Activated CD8-positive, alpha-beta memory T cell treated with anti-CD3 and anti-CD28 coated beads for 1 hour (primary cell): ENCODE measurements at places on chromosomes 3 and 15.
A peak's percentile ranks its signal among the peaks of the same experiment; 100 is the strongest.

DNA sequence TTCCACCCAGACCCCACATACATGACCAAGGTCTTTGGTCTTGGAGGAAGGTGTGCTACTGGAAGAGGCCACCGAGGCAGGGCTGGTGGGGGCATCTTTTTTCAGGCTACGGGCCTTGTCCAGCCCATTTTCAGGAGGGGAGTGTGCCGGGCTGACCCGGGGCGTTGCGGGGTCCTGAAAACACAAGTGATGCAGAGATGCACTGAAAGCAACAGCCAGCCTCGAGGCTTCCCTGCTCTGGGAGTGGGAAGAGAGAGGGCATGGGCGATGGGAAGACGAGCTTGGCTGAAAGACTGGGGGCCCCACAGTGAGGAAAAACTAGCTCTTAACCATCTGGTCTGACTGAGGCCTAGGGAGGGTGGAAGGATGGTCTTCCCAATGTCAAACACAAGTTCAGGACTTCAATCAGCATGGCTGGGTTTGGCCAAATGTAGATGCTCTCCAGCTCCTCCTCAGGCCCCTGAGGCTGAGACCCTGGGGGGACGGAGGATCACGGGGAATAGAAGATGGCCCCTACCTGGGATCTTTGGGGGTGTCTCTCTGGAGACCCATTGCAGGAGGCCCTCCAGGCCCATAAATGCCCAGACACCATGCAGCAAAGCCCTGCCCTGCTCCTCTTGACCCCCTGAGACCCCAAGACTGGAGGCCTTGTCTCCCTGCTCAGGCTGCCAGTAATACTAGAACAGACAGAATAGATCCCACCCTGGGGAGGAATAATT, 38.9 kb downstream of the TLE3 start:
- no peak for DNase-seq

GRCh38 chr15:98955331-98955730, 52.3 kb downstream of the PGPEP1L start:
- no peak for DNase-seq

- no peak for DNase-seq
Measured at GRCh38 chr3:189593581-189593980, 37.6 kb upstream of the TP63 start.

GRCh38 chr15:57283774-57284503, 92.4 kb upstream of the CGNL1 start:
- DNase-seq: no peak

GRCh38 chr3:110956081-110956480, 115.5 kb upstream of the NECTIN3 start:
- no peak for DNase-seq

DNA sequence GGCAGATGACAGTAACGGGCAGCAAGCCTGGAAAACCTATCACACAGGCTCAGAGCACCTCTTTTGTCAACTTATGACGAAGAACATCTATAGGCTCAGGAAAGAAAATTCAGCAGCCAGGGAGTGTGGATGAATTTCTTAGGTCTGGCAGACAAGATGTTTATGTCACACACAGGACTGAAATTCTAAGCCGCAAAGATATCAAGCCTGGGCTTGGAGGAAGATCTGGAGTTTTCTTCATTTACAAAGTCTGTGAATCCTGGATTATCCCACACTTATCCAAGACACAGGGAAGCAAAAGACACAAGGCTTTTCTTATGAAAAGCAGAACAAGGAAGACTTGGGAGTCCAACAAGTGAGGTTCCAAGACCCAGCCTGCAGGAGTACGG, 23.4 kb upstream of the CHCHD6 start:
- no peak for DNase-seq

DNA sequence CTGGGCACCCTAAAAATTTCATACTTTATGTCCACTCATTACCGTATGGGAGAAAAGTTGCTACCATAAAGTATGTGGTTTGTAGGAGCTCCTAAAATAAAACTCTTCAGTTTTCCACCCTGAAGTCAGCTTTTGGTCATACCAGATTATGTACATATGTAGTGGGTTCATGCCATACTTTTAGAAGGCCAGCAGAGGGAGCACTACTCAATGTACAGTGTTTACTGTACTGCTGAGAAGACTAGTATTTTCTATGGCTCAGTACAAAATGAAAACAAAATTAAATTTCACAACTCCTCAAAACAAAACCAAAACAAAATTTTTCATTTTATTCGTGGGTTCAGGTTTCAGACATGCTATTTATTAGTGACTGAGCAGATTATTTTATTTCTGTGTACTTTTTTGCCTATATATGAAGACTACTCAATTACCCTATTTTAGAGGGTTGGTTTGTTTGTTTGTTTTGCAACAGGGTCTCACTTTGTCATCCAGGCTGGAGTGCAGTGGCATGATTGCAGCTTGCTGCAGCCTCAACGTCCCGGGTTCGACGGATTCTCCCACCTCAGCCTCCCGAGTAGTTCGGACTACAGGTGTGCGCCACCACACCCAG, 24.3 kb downstream of the NXPE3 start:
- peak; percentile 21 for DNase-seq

GRCh38 chr15:62601777-62602545, 436.9 kb upstream of the C2CD4B start:
- no peak for DNase-seq

DNA sequence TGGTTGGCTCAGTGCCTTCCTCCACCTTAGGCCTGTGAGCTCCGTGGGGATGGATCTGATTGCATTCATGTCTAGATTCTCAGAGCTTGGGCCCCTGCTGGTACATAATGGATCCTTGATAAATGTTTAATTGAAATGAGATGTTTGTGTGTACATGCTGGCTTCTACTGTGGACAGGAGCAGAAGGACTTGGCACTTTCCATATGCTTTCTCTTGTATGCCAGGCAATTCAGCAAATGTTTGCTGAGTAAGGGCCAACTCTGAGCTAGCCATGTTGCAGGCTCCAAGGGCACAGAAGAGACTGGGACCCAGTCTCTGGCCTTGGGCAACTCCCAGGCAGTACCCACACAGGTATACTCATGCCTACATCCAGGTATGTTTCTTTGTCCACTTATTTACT, 67.0 kb downstream of the RAB11A start:
- DNase-seq: no peak

DNA sequence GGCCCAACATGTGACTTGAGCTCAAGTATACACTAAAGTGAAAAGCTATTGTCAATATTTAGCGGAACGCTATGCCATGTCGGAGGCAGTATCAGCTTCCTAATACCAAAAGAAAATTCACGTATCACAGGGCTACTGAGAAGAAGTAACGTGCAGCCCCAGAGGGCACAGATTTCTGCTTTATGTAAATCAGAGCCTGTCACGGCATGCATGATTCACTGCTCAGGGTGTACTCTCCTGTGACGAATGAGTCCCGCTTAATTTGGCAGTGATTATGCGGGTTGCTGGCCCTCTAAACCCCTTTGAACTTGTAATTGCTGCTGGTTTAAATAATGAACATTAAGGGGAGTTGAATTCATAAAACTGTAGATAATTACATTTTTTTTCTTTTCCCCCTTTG, 85.3 kb downstream of the MEIS2 start:
- no peak for DNase-seq

- DNase-seq: no peak
Measured at GRCh38 chr3:159898147-159898546, 90.5 kb upstream of the IL12A start.

- no peak for DNase-seq
Measured at GRCh38 chr3:43000387-43000786, 21.3 kb downstream of the GASK1A start.

- no peak for DNase-seq
Measured at GRCh38 chr15:76799760-76800159, 105.4 kb downstream of the SCAPER start.

DNA sequence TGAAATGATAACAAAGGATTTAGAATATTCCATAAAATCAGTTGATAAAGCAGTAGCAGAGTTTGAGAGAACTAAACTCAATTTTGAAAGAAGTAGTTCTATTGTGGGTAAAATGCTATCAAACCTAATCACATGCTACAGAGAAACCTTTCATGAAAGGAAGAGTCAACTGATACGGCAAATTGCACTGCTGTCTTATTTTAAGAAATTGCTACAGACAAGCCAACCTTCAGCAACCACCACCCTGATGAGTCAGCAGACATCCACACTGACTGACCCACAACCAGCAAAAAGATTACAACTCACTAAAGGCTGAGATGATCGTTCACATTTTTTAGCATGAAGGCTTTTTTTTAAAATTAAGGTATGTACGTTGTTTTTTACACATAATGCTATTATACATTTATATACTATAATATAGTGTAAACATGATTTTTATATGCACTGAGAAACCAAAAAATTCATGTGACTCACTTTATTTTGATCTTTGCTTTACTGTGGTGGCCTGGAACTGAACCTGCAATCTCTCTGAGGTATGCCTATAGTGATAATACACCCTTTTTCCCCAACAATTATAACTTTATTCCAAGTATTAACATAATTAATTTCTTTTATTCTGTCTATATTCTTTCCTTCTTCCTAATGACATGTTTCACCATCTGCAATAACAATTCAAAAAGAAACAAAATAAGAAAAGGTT, 109.9 kb downstream of the TBC1D5 start:
- no peak for DNase-seq

DNA sequence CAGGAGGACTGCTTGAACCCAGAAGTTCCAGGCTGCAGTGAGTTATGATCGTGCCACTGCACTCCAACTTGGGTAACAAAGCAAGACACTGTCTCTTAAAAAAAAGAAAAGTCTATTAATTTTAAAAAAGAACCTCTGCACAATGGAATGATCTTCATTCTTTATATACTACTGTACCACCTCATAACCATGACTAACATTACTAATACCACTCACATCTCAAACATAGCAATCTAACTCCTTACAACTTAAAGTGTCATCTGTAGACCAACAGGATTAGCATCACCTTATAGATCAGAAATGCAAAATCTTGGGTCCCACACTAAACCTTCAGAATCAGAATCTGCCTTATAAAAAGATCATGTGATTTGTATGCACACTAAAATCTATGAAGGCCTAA, 48.8 kb upstream of the MAP4 start:
- DNase-seq: no peak

DNA sequence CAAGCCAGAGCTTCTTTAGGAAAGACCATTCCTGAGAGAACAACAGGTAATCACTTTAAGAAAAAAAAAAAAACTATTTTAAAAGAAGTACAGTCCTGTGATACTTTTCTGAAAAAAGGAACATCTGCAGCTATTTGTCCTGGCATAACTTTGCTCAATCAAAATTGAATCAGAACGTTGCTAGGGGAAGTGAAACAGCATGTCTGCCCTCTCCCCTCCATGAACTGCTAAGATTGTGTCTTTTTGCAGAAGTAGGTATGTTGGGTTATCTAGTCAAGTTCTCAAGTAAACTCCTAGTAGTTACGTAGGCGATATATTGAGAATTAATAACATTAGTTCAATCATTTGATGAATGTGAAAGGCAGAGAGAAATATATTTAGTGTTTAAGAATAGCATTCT, 1013.3 kb downstream of the TUSC7 start:
- DNase-seq: no peak

DNA sequence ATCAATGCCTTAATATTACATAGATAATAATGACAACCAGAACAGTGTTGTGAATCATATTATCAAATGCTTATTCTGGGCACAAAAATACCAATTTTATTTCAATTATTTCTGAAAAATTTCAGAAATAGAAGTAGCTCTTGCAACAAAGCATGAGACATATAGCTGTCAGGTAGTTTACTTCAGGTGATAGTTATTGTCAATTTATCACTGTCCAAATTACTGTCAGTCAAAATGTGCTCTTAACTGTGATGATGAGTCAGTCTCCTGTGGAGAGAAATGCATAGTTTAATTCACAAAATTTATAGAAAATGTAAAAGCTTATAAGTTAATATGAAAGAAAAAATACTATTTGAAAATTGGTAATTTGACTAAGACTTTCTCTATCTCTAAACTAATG, 1078.4 kb upstream of the GBE1 start:
- no peak for DNase-seq

DNA sequence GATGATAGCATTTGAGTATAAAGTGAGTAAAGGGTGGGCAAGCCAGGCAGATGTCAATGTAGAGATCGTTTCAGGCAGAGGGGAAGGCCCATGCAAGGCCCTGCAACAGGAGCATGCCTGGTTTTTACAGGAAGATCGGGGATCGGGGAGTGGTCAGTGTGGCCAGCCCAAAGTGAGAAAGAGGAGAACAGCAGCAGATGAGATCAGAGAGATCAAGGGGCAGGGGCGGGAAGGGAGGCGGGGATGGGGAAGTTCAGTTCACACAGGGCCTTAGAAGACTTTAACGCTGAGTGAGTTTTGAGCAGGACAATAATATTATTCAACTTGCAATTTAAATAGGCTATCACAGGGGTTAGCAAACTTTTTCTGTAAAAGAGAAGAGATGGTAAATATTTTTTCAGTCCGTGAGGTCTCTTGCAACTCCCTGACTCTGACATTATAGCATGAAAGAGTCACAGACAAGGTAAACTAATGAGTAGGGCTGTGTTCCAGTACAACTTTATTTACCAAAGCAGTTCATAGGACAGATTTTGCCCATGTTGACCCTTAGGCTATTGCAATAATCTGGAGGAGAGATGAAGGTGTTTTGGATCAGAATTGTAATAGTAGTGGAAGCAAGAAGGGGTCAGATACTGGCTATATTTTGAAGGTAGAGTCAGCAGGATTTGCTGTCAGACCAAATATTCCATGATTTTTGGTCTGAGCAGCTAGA, 12.4 kb upstream of the CD47 start:
- DNase-seq: no peak

DNA sequence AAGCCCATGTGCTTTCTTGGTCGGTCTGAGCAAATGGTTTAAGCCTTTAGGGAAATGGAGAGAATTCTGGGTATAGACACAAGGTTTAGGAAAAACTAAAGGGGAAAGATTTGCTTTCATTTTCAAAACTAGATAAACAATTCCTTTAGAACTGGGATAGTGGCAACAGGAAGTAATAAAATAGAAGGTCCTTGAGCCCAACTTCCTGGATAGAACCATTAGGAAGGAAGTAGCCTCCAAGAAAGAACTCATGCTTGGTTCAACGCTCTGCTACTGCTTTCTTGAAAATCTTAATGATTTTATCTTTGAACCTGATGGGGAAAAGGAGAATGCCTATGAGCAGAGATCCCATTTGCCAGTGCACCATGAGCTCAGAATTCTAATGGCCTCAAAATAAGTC, 147.0 kb upstream of the THRB start:
- DNase-seq: no peak

- DNase-seq: no peak
Measured at GRCh38 chr3:44958386-44958785, 17.6 kb downstream of the ZDHHC3 start.

GRCh38 chr3:63179862-63180522, 98.1 kb upstream of the SYNPR start:
- no peak for DNase-seq

DNA sequence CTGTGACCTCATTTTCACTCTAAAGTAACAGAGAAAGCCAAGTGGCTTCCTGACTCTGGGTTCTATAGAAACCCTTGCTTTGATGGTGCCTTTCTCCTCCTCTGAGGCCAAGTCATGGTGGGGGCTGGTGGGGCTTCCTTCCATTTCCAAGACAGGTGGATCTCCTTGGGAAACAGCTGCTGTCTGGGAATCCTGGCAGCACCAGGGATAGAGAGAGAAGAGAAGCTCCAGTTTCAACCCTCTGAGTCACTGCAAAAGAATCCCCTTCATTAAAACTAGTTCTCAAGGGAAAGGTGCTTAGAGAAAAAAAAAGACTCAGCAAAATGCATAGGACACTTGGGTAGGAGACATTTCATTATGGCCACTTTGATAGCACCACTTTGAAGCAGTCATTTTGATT, 614.4 kb downstream of the FHIT start:
- no peak for DNase-seq
